ENCODE measurements at places on chromosomes 3 and 15.

- no peak for DNase-seq
Observed at GRCh38 chr3:122497425-122497824, 17.3 kb downstream of the KPNA1 start.

GRCh38 chr3:169822091-169822490 lies 9.4 kb upstream of the LRRC34 start:
- DNase-seq, result no peak

GRCh38 chr15:73996939-73997338 lies 2.4 kb downstream of the PML start:
- DNase-seq, result no peak

GRCh38 chr3:14280326-14280725 lies 101.7 kb downstream of the LSM3 start:
- no peak for DNase-seq

DNA sequence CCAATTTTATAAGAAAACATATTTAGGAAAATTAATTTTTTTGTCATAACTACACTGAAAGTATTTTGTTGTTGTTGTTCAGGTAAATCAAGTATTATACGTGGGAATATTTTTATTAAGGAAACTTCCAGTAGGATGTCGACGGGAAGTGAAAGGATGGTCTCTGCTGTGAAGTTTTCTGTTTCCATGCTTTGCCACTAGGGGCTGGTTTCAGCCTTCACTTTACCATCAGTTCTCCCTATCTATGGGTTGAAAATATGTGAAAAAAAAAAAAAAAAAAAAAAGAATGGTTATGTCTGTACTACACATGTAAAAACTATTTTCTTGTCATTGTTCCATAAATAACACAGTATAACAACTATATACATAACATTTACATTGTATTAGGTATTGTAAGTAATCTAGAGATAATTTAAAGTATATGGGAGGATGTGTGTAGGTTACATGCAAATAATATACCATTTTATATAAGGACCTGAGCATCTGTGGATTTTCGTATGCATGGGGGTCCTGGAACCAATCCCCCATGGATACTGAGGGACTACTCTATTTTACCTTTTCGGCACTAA lies 136.7 kb downstream of the SMAD6 start:
- DNase-seq, result no peak

- no peak for DNase-seq
Observed at GRCh38 chr15:88324741-88325065, 68.2 kb upstream of the NTRK3 start.

DNA sequence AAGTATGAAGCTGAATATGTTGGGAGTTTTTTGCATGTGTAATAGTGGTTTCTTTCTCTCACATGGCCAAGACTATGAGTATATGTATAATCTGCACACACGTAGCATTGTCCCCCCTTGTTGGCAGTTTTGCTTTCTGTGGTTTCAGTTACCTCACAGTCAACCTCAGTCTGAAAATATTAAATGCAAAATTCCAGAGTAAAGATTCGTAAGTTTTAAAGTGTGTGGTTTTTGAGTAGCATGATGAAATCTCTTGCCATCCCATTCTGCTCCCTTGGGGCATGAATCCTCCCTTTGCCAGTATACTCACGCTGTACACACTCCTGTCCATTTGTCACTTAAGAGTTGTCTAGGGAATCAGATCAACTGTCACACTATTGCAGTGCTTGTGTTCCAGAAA lies 742.0 kb upstream of the CCDC54 start:
- no peak for DNase-seq

GRCh38 chr3:187276397-187277128 lies 15.0 kb downstream of the MASP1 start:
- no peak for DNase-seq

- no peak for DNase-seq
Observed at GRCh38 chr15:32028921-32029320, 1.4 kb upstream of the CHRNA7 start.

All from amygdala (tissue), 56 donors.